ENCODE measurements at places on chromosomes 2 and 18.

- no peak overlapping the region for H3K4me3 ChIP-seq
- H3K27ac ChIP-seq = peak overlapping the region; percentile 60
- no peaks in the 10 kb centered on the region for H3K27me3 ChIP-seq
- DNase-seq = peak; percentile 54
Measured at GRCh38 chr2:112712903-112713584, 7.8 kb upstream of the NT5DC4 start.

DNA sequence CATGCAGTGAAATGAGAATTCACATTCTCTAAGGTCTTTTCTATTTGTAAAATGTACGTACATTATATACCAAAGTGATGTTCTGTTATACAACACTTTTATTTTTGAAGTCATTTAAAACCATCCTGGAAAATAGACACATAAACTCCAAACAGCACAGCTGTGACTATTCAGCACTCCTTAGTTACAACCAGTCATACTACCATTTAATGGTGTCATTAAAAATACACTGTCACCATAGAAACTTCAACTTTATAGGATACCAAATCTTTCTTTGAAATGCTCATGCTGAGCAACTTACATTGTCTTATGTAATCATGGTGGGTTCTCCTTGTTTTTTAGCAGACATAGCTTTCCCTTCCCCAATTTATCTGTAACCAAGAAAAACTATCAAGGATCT is 85.3 kb downstream of the METTL4 start:
- DNase-seq = no peak
- no peak overlapping the region for H3K27ac ChIP-seq
- H3K36me3 ChIP-seq = no peaks in the 10 kb centered on the region
- H3K4me1 ChIP-seq = no peaks in the 10 kb centered on the region

DNA sequence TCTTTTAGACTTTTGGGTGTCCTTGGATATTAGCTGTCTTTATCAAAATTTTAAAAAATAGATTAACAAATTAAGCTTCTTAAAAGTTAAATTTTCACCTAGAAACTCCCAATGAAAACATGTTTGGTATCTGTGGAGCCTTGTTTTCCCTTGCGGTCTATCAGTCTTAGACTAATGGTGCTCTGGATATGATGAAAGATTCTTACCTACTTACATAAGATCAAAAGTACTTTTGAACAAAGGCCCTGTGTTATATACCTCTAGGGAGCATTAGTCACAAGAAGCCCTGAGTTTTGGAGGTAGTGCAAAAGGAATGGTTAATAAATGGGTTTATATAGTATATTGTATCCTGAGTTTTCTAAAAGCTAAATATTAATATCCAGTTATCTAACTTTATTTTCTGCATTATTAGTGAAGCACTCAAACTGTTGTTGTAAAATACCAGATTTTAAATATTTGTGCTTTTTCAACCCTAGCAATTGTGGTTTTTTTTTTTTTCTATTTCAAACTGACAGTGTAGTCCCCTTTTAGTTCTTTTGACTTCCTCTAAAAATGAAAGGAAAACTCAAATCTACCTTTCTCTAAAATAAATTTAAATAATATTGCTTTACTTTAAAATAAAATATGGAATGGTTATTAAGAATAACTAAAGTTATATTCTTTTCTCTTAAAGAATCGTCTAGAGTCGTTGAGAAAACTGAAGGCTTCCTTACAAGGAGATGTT is 18.1 kb downstream of the NDC80 start:
- H3K27ac ChIP-seq = no peak overlapping the region
- peaks cover 3% of the 10 kb centered on the region for H3K4me1 ChIP-seq
- peaks cover 2% of the 10 kb centered on the region for H3K36me3 ChIP-seq
- no peak for DNase-seq
- H3K27me3 ChIP-seq = no peaks in the 10 kb centered on the region

- no peaks in the 10 kb centered on the region for H3K27me3 ChIP-seq
- H3K4me3 ChIP-seq = no peak overlapping the region
- no peaks in the 10 kb centered on the region for H3K4me1 ChIP-seq
- H3K36me3 ChIP-seq = no peaks in the 10 kb centered on the region
- DNase-seq = no peak
Measured at GRCh38 chr2:137020452-137021196, 255.3 kb downstream of the THSD7B start.

GRCh38 chr2:94874277-94874997 is 3.2 kb downstream of the TEKT4 start:
- H3K4me1 ChIP-seq = no peaks in the 10 kb centered on the region
- no peak overlapping the region for H3K27ac ChIP-seq
- no peaks in the 10 kb centered on the region for H3K27me3 ChIP-seq

- H3K36me3 ChIP-seq = no peaks in the 10 kb centered on the region
- H3K27ac ChIP-seq = no peak overlapping the region
- no peak overlapping the region for H3K4me3 ChIP-seq
- no peaks in the 10 kb centered on the region for H3K27me3 ChIP-seq
- H3K4me1 ChIP-seq = no peaks in the 10 kb centered on the region
Measured at GRCh38 chr18:78427081-78427480, 552.5 kb upstream of the SALL3 start.

DNA sequence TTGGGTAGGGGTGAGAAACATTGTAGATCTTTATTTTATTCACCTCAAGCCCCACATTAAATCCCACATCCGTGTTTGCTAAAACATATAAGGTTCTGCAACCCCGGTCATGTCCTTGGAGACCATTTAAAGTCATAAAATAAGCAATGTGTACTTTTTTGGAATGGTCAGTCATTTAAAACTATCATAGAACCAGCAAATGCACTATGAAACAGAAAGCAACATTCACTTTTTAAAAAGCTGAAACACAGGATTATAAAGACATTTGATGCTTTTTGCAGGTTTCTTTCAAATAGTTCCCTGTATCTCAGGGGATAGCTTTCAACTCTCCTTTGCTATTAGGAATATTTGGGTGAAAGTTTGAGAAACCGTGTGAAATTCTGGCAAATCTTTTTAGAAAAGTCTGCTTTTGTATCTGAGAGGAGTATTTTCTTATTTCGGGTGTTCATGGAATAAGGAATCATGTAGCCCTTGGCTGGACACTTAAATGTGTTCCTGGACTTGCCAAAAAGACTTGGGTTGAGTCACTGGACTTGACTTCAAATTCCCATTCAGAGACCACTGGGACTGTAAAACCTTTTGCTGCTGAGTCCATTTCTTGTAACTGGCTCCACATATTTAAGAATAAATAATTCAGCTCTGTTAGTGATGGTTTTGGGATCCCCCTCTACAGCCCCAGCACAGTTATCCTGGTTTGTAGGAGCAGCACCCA is 5.9 kb upstream of the CETN1 start:
- no peak overlapping the region for H3K4me3 ChIP-seq
- no peak for DNase-seq
- H3K27ac ChIP-seq = no peak overlapping the region
- H3K27me3 ChIP-seq = peaks cover 4% of the 10 kb centered on the region
- no peaks in the 10 kb centered on the region for H3K36me3 ChIP-seq
- no peaks in the 10 kb centered on the region for H3K4me1 ChIP-seq

DNA sequence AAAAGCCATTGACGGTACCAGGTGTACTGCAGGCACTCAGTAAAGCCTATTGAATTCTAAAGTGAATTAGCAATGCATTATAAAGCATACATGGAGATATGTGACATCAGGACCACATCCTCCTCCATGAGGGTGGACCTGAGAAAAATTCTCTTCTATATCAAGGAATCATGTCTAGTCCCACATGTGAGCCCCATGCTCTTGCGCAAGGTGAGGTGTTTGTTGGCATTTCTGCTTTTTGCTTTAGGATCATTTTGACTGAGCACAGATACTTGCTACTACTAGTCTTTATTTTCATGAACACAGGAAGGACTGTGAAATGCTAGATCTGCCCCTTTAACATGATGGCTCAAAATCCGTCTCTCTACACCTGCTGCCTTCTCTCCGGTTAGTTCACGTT is 183.9 kb downstream of the CD226 start:
- DNase-seq = no peak
- H3K4me1 ChIP-seq = no peaks in the 10 kb centered on the region
- no peaks in the 10 kb centered on the region for H3K27me3 ChIP-seq
- H3K4me3 ChIP-seq = no peak overlapping the region

- H3K4me3 ChIP-seq = no peak overlapping the region
- H3K27me3 ChIP-seq = no peaks in the 10 kb centered on the region
- no peak overlapping the region for H3K27ac ChIP-seq
- H3K4me1 ChIP-seq = no peaks in the 10 kb centered on the region
- no peaks in the 10 kb centered on the region for H3K36me3 ChIP-seq
Measured at GRCh38 chr2:233991196-233991595, 59.3 kb upstream of the SPP2 start.

- no peaks in the 10 kb centered on the region for H3K4me1 ChIP-seq
- H3K4me3 ChIP-seq = no peak overlapping the region
- H3K27me3 ChIP-seq = no peaks in the 10 kb centered on the region
Measured at GRCh38 chr2:78145997-78146722, 624.0 kb upstream of the LRRTM4 start.

- no peak for DNase-seq
- H3K27ac ChIP-seq = no peak overlapping the region
- no peaks in the 10 kb centered on the region for H3K4me1 ChIP-seq
- H3K27me3 ChIP-seq = no peaks in the 10 kb centered on the region
Measured at GRCh38 chr2:86275384-86275799, 62.0 kb downstream of the REEP1 start.

- no peaks in the 10 kb centered on the region for H3K4me1 ChIP-seq
- no peak within 1 kb of the TSS for H3K27ac ChIP-seq
- H3K27me3 ChIP-seq = peaks cover 1% of the 10 kb centered on the region
- DNase-seq = no peak
- no peaks in the 10 kb centered on the region for H3K36me3 ChIP-seq
- no peak within 1 kb of the TSS for H3K4me3 ChIP-seq
Measured at GRCh38 chr2:233059797-233060500, at the start of gene INPP5D. INPP5D (plus strand) TSS chr2:233060342; CDS start chr2:233060479, 137 bp downstream.

GRCh38 chr2:173940208-173941020 is 24.8 kb downstream of the SP3 start:
- H3K27me3 ChIP-seq = no peaks in the 10 kb centered on the region
- H3K4me3 ChIP-seq = no peak overlapping the region
- peaks cover 9% of the 10 kb centered on the region for H3K4me1 ChIP-seq
- H3K27ac ChIP-seq = no peak overlapping the region
